Astrocyte (in vitro differentiated cells and primary cell): ENCODE measurements at places on chromosomes 2 and 18. TPM values are rescaled to one million over a fixed set of nuclear protein-coding genes. Genes with fewer than 3 reads are reported as not detected.
A peak's percentile ranks its signal among the peaks of the same experiment; 100 is the strongest.

DNA sequence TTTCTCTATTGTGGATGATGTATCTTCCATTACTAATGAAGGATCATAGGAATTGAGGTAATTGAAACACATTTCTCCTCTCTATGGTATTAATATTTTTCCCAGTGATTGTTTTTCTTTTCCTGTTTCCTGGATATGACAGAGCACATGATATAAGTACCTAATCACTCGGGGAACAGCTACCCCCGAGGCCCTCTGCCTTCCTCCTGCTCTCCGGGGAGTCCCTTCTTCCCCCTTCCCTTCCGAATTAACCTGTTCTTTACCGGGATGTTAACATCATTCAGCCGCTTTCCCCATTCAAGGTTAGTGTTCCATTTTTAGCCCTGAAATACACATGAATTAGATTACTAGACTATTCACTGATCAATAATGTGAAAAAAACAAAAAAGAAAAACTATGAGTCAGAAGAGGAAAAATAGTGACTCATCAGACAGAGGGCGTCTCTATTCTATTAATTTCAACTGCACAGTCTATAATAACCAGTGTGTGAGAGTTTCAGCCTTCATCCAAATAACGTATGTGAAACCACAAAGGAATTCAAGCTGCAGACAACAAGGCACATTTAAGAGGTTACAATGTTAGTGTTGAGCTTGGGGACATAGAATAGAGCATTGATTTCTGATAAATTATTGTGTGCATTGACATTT lies 450.8 kb downstream of the DLGAP1 start:
- peaks cover under 1% of the 10 kb centered on the region for H3K27me3 ChIP-seq
- DNase-seq: peak; percentile 47
- H3K36me3 ChIP-seq: no peaks in the 10 kb centered on the region
- H3K27ac ChIP-seq: no peak overlapping the region
- peaks cover 10% of the 10 kb centered on the region for H3K4me1 ChIP-seq
- no peak overlapping the region for H3K4me3 ChIP-seq

DNA sequence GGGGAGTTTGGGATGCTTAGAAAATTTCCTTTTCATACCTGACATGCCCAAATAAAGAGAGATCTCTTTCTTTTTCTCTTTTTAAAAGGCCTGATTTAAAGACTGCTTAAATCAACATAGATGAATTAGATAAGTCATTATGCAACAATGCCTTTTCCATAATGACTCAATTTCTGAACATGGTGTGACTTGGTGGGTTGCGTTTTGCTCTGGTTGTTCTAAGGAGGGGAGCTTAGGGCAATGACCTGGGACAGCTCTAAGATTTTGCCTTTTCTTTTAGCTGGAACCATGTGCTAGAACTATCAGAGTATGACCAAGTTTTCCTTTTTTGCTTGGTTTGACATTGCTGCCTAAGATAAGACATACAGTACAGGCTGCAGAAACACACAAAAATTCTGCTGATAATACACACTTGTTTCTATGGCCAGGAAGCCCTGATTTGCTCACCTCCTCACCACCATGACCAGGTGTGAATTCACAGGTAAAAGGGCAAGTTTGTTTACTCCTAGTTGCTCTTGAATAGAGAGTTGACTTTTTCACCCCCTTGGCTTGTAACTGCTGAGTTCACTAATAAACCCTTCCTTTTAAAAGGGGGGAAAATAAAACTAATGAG lies 58.1 kb upstream of the IL1RL1 start:
- no peak overlapping the region for H3K4me3 ChIP-seq
- H3K4me1 ChIP-seq: peaks cover 8% of the 10 kb centered on the region
- H3K27me3 ChIP-seq: no peaks in the 10 kb centered on the region
- no peaks in the 10 kb centered on the region for H3K36me3 ChIP-seq
- no peak overlapping the region for H3K27ac ChIP-seq

DNA sequence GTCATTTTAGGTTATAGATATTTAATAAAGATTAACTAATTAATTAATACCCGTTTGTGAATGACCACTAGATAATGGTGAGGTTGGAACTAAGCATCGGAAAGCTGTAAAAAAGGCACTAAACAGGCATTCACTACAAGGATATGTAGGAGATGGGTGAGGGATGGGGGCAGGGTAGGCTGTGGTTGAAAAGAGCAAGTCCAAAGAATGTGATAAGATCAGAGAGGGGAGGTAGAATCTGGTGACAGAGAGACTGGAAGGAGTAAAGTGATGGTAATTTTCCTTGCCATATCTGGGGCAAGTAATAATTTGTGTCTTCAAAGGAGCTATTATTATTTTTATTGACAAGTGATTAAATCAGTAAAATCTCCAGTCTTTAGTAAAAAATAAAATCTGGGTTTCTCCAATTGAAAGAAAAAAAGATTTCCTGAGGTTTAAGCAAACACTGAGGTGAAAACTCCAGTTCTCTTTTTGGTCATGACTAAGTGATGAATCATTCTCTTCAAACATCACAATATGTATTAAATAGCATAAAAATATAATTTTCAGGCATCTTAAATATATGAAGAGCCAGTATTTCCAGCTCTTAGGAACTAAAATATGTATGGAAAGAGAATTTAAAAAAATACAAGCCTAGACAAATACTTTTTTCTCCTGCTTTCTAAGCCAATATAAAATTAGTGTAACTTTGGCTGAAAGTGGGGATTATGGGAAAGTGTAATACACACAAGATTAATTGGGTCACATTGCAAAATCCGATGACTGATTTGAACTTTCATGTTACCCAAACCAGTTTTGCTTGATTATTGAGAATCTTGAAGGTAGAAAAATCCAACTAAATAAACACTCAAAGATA lies 259.1 kb upstream of the RBMS1 start:
- H3K36me3 ChIP-seq: no peaks in the 10 kb centered on the region
- peak overlapping the region; percentile 57 for H3K27ac ChIP-seq

GRCh38 chr18:44096016-44096415 lies 584.7 kb upstream of the SETBP1 start:
- H3K27ac ChIP-seq: no peak overlapping the region
- H3K4me3 ChIP-seq: no peak overlapping the region
- H3K36me3 ChIP-seq: no peaks in the 10 kb centered on the region
- no peaks in the 10 kb centered on the region for H3K4me1 ChIP-seq

- DNase-seq: peak; percentile 99
- H3K4me3 ChIP-seq: no peak overlapping the region
- no peaks in the 10 kb centered on the region for H3K36me3 ChIP-seq
- H3K27me3 ChIP-seq: no peaks in the 10 kb centered on the region
- H3K4me1 ChIP-seq: peaks cover 25% of the 10 kb centered on the region
Observed at GRCh38 chr2:157692768-157693167, 64.1 kb upstream of the ACVR1C start.

GRCh38 chr2:169237286-169237685 lies 125.0 kb downstream of the LRP2 start:
- H3K27ac ChIP-seq: no peak overlapping the region
- no peaks in the 10 kb centered on the region for H3K36me3 ChIP-seq
- H3K27me3 ChIP-seq: no peaks in the 10 kb centered on the region
- no peaks in the 10 kb centered on the region for H3K4me1 ChIP-seq
- no peak overlapping the region for H3K4me3 ChIP-seq

GRCh38 chr2:36663851-36664695 lies 32.4 kb upstream of the VIT start:
- H3K36me3 ChIP-seq: no peaks in the 10 kb centered on the region
- no peak overlapping the region for H3K4me3 ChIP-seq
- H3K4me1 ChIP-seq: no peaks in the 10 kb centered on the region
- no peak overlapping the region for H3K27ac ChIP-seq

DNA sequence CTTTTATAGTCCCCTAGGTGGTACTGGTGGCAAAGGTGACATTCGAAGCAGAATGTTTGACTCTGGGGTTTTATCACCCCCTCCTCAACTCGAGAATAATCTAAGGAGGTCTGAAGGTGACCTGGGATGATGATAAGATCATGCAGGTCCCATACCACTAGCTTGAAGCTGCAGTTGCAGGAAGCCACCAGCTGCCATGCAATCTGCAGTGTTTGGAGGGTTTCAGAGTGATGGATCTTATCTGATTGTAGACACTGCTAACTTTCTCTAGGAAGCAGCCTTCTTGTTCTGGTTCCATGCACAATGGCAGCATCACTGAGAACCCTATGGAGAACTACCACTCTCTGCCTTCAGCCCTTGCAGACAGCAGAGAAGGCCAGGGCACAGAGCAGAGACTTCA lies 59.4 kb upstream of the LRPPRC start:
- no peak overlapping the region for H3K27ac ChIP-seq
- no peaks in the 10 kb centered on the region for H3K27me3 ChIP-seq
- no peak overlapping the region for H3K4me3 ChIP-seq
- no peaks in the 10 kb centered on the region for H3K4me1 ChIP-seq
- no peak for DNase-seq

DNA sequence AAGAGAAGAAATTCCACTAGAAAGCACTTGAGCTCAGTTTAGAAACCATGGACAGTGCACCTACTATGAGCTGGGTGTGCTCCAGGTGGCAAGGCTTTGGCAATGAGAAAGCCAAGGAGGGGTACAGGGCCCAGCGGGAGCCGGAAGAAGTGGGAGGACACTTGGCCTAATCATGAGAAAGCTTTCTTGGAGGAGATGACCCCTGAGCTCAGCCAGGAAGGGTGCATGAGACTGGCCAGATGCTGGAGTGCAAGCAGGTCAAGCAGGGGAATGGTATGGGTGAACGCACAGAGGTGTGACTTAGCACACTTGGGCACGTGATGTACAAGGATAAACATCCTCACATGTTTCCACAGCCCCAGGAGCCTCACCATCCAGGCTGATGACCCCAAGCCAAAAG lies 97.2 kb upstream of the GLI2 start:
- H3K4me3 ChIP-seq: no peak overlapping the region
- no peaks in the 10 kb centered on the region for H3K4me1 ChIP-seq

MROH2A gene
- not detected in 2 replicates for total RNA-seq

CLEC4F gene
- total RNA-seq: not detected in 2 replicates

SERPINB11 gene
- total RNA-seq: not detected in 2 replicates

AFG3L2 gene
- 43.9 and 46.7 TPM in 2 replicates for total RNA-seq

AQP12B gene
- not detected in 2 replicates for total RNA-seq
